ENCODE measurements at places on chromosomes 7 and 10. TPM values are rescaled to one million over a fixed set of nuclear protein-coding genes. Genes with fewer than 3 reads are reported as not detected.

SPACDR gene
- 0.70 TPM for total RNA-seq

FFAR4 gene
- total RNA-seq = not detected

SLC18A3 gene
- total RNA-seq = under 0.01 TPM

OR2A7 gene
- 0.23 TPM for total RNA-seq

PRKAR2B gene
- total RNA-seq = 1.5 TPM

SEMA4G gene
- total RNA-seq = 0.53 TPM

INSIG1 gene
- total RNA-seq = 45.3 TPM

STK31 gene
- total RNA-seq = not detected

POU6F2 gene
- not detected for total RNA-seq

BTBD16 gene
- total RNA-seq = not detected

CCDC6 gene
- total RNA-seq = 13.2 TPM

ALKBH4 gene
- total RNA-seq = 8.7 TPM

CFAP46 gene
- total RNA-seq = 0.38 TPM

VIPR2 gene
- total RNA-seq = not detected

HOXA5 gene
- total RNA-seq = not detected

NUTM2B gene
- total RNA-seq = not detected

CLCN1 gene
- total RNA-seq = not detected

IFIT1B gene
- not detected for total RNA-seq

CPN1 gene
- total RNA-seq = not detected

HMX3 gene
- not detected for total RNA-seq

NRP1 gene
- total RNA-seq = 185 TPM

FAM25C gene
- total RNA-seq = not detected
